ENCODE measurements at places on chromosomes 7 and 10.

GRCh38 chr7:5443678-5444077, 20.0 kb upstream of the TNRC18 start:
- no peak for DNase-seq

- no peak for DNase-seq
Observed at GRCh38 chr7:69445541-69445940, 152.7 kb upstream of the AUTS2 start.

- no peak for DNase-seq
Observed at GRCh38 chr10:68955355-68955831, 577 bp upstream of the DDX21 start.

GRCh38 chr7:30181211-30181610, 46.4 kb downstream of the MTURN start:
- DNase-seq: no peak

DNA sequence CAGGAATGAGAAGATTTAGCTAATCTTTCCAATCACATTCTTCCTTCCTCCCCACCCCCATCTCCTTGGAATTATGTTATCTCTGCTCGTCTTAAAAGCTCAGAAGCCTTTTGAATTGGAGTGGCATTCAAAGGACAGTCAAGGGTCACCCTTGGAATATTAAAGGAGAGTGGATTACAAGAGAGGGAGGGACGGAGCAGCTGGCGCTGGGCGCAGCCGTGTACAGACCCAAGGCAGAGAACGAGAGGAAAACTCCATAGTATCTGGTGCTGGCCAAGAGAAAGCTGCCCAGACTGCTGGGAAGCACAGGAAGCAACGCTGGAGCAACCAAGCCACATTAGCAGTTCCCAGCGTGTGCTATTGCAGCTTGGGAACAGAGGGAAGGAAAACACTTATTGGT, 95.7 kb downstream of the POU6F2 start:
- no peak for DNase-seq

DNA sequence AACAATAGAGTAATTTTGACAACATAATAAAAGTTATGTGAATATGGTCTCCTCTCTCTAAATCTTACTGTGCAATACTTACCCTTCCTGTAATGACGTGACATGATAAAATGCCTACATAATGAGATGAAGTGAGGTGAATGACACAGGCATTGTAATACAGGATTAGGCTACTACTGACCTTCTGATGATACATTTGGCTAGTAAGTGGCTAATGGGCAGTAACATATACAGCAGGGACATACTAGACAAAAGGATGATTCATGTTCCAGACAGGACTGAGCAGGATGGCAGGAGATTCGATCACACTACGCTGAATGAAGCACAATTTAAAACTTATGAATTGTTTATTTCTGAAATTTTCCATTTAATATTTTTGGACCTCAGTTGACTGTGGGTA, 4.7 kb downstream of the C10orf88 start:
- no peak for DNase-seq

DNA sequence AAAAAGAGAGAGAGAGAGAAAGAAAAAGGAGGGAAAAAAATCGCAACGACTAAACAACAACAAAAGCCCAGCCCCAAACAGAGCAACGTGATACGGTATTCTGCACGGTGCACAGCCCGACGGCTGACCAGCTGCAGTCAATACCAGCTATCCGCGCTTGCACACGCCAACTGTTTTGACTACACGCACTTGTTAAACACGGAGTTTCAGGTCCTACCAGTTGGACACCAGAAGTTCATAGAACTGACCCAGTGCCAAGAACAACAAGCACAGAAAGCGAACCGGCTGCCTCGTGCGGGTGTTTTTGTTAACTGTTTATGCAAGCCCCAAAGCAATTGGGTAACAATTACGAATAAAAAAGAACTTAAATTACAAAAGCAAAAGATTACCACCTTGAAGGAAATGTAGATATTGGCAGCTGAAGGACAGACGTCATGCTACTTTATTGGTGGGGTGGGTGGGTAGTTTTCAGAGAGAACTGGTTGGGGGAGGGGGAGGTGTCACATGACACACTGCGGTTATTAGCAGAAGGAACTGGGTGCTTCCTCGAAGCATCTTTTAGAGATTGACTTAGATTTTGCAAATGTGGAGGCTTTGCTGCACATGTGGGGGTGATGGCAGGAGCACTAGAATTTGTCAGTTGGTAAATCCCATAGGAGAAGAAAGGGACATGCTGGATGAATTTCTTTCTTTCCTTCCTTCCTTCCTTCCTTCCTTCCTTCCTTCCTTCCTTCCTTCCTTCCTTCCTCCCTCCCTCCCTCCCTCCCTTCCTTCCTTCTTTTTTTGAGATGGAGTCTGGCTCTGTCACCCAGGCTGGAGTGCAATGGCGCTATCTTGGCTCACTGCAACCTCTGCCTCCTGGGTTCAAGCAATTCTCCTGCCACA, 110.6 kb upstream of the EFCAB10 start:
- DNase-seq: peak; percentile 79

DNA sequence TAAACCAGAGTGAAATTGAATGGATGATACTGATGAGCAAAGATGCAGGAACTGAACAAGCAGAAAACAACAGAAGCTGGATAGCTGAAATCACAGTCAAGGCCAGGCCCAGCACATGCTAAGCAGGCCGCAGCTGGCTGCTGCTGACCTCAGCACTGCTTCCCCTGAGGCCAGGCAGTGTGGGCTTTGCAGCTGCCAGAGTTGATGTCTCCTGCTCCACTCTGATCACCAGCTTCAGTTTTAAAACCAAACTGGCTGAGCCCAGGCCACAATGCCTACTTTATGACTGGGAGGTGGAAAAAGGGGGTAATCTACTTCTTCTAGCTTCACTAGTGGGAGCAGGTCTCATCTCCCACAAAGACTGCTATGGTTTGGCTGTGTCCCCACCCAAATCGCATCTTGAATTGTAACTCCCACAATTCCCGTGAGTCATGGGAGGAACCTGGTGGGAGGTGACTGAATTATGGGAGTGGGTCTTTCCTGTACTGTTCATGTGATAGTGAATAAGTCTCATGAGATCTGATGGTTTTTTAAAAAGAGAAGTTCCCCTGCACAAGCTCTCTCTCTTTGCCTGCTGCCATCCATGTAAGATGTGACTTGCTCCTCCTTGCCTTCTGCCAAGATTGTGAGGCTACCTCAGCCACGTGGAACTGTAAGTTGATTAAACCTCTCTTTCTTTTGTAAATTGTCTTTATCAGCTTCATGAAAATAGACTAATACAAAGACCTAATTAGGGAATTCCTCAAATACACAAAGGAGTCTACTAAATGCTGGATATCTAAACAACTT, 136.4 kb upstream of the ITGB1 start:
- DNase-seq: no peak

DNA sequence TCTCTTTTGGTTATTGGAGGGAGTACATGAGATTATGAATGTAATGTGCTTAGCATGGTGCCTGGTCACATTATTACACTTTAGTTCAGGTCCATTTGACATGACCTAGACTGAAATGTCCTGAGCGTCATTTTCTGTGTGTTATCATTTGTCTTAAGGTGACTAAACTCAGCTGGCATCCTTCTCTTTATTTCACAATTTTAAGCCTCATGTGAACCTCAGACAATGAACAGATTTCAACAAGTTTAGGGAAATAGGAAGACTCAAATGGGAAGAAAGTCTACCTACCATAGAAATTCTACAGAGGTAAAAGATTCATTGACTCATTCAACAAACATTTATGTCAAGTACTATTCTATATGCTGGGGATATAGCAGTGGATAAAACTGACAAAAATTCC, 70.2 kb upstream of the EXOC6 start:
- no peak for DNase-seq

GRCh38 chr7:31814187-31814586, 127.2 kb downstream of the PPP1R17 start:
- DNase-seq: no peak

- no peak for DNase-seq
Observed at GRCh38 chr10:102414749-102415148, 3.8 kb downstream of the PSD start.

GRCh38 chr10:23505797-23506465, 67.1 kb downstream of the OTUD1 start:
- no peak for DNase-seq

DNA sequence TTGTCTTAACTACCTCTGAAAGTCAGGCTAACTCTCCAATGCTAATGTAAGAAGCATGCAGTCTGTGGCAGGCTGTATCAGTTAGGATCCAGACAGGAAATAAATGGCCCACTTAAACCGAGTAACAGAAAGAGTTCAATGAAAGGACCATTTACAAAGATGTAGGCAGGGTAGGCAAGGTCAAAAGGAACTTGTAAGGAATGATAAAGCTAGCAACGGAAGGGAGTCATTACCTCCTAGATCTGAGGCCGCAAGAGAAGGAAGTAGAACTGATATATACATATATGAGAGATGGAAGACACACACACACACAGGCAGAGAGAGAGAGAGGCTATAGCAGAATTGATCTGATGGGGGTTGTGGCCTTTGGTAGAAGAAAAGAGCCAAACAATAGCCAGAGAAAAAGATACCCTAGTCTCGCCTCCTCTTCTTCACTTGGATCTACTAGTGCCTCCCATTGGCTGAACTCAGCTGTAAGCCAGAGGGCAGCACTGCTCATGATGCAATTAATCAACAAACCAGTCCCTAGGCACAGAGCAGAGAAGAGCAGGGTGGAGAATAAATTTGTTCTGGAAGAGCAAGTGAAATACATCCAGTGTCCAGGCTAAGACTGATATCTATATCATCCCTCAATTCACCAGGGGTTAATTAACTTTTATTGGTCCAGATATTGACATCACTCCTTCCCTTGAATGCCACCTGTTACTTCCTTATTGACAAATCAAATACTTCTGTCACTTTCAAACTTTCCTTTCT, 91.2 kb downstream of the LSMEM1 start:
- no peak for DNase-seq

GRCh38 chr10:120415709-120416330, 41.2 kb upstream of the PLPP4 start:
- no peak for DNase-seq

DNA sequence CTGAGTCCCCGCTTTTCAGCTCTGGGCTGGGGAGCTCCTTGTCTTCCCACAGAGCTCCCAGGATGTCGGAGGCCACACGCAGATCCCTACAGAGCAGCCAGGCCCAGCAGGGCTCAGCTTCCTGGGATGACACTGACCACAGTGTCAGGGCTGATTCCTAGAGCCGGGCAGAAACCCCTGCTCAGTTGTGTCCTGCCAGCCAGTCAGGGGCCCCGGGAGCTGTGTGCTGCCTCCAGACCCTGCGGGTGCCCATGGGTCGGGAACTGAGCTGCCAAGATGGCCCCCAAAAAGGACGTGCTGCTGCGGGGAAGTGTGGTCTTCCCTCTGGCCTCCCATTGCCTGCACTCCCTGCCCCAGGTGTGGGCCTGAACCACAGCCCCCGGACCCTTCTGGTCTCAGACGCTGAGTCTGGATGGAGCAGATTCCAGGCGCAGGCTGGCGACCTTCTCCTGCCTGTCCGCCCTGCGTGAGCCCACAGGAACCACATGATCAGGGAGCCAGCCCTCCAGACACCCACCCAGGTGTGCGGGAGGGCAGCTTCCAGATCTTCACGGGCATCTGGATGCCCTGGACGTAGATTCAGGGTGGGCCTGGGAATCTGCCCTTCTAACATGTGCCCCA, 217.4 kb downstream of the MAD1L1 start:
- DNase-seq: no peak

- DNase-seq: no peak
Observed at GRCh38 chr10:36428507-36428906, 696.9 kb upstream of the ANKRD30A start.

- no peak for DNase-seq
Observed at GRCh38 chr10:62858364-62858763, 42.2 kb upstream of the EGR2 start.

DNA sequence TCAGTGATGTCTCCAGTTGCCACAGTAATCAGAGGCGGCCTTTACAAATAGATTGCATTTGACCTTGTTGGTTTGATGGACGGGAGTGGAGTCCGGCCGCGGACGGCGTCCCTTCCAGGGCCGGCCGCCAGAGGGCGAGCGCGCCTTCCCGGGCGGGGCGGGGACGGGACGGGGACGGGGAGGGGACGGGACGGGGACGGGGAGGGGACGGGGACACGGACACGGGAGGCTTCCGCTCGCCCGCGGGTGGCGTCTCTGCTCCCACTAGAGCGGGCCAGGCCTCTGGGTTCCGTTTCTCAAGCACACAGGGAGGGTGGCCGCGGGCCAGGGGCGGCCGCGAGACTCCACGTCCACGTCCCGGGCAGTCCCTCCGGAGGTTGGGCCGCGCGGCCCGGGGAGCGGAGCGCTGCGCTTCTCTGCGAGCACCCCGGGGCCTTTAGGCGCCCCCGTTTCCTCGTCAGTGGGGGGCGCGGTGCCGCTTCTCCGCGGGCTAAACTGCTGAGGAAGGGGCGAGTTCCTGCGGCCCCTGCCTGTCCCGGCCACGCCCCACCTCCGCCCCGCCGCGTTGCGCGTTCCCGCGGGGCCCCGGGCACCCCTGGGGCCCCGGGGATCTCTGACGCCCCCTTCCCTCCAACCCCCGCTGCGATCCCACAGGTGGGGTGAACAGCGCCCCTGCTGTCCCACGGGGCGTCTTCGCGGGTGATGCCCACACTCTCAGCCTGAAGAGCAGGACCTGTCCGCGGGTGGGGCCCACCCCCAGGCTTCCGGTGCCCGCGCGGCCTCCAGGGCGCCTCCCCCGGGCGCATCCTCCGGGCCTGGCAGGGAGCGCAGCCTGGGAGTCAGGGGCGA, 84.2 kb upstream of the MKI67 start:
- DNase-seq: no peak

- DNase-seq: no peak
Observed at GRCh38 chr7:85890244-85890811, 703.5 kb upstream of the SEMA3D start.

DNA sequence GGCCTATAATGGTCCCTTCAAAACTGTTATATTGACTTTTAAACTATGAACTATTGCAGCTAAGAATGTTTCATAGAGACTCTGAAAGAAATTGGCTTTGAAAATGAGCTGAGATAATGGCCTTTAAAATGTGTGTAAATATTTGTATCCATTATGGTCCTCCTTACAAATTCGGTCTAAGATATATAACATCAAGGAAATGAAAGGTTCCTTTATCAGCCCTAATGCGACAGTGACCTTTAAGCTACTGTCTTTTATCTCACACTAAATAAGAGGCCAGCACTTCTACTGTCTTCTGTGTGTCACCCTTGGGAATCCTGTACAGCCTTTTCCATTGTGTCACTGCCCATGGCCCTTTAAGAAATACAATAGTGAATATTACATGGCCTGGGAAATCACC, 19.5 kb downstream of the COL28A1 start:
- no peak for DNase-seq

DNA sequence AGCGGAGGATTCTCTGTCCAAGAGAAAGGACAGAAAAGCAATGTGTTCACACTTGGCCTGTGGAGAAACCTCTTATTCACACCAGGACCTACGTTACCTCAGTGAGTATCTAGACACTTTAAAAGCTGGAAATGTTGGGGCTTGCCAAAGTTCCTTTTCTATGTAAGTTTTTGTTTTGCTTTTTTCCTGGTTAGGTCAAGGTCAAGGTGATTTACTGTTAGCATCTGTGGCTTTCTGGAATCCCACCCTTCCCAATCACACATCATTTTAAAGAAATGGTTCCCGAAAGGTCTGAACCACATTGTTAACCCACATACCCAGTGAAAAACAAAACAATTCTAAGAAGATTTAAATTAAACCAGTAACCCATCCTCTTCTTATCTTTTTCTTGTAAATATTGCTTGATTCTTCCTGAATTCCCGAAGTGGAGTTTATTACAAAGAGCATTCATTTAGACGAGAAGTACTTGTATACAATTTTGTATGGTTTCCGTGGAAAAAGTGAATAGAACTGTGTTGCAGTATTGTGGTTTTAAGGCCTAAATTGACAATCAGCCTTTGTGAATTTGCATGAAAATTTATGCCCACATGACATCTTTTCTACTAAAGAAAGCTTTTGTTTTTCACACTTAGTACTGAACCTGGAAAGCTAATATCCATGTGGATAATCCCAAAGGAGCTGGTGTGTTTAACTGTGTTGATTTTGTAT, 827.0 kb upstream of the IGFBP3 start:
- no peak for DNase-seq
